ENCODE measurements at places on chromosomes 1 and 21.

DNA sequence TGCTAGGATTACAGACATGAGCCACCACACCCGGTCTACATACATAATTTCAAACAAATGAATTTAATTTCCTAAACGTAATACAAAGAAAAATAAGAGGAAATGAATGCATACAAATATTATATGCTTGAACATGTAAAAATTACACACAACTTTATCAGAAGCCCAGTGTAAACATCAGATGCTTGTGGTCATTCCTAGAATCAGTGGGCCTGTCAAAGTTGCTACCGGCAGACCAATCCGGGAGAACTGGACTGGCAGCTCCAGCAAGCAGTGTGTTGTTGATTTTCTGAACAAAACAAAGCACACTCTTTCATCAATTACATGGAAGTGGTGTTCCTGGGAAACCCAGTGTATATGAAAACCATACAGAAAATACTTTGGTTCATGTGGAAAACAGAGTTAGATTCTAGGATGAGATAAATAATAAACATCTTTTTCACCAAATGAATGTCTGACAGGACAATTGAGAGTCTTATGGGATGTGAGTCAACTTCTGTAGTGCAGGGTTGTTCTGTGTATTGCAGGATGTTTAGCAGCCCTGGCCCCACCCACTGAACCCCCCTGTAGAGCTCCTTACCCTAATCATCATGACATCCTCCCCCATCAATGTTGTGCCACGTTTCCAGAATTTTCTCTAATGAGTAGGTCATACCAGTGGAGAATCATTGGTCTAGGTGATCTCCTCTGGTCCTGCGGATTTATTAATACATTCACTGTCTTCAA, 33.8 kb downstream of the MFSD2A start:
- DNase-seq: no peak

- peak; percentile 26 for DNase-seq
These were observed 32.3 kb downstream of the TMEM63A start for GRCh38 chr1:225849925-225850324.

DNA sequence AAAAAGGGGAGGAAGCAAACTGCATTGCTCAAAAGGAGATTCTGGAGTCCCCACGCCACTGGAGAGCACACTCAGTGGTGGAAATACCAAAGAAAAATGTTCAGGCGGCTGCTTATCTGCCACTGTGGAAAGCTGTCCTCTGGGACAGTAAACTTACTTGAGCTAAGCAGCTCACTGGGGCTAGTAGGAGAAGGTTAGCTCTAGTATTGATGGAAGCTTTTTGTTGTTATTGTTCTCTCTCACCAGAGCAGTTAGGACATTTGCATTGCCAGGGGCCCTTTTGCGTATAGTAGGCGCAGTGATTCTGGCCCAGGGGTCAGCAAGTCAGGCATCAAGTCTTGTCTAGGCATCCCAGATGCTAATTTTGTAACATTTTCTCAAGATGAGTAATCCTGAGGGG, 15.6 kb downstream of the BACE2 start:
- DNase-seq: no peak

DNA sequence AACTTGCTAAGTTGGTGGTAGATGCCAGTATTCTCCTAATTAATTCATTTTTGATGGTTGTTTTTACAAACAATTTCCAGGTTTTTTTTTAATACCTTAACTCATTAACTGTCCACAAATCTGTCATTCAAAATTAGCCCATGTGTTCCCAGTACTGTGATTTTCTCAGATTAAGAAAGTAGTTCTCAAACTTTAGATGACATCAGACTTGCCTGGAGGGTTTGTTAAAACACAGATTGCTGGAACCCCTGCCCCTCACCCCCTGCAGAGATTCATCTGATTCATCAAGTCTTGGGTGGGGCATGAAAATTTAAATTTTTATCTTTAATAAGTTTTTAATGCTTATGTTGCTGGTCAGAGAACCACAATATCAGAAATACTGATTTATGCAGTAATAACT, 130.5 kb downstream of the BACH1 start:
- no peak for DNase-seq

GRCh38 chr21:38413958-38414548, 84.2 kb downstream of the ERG start:
- DNase-seq: no peak

DNA sequence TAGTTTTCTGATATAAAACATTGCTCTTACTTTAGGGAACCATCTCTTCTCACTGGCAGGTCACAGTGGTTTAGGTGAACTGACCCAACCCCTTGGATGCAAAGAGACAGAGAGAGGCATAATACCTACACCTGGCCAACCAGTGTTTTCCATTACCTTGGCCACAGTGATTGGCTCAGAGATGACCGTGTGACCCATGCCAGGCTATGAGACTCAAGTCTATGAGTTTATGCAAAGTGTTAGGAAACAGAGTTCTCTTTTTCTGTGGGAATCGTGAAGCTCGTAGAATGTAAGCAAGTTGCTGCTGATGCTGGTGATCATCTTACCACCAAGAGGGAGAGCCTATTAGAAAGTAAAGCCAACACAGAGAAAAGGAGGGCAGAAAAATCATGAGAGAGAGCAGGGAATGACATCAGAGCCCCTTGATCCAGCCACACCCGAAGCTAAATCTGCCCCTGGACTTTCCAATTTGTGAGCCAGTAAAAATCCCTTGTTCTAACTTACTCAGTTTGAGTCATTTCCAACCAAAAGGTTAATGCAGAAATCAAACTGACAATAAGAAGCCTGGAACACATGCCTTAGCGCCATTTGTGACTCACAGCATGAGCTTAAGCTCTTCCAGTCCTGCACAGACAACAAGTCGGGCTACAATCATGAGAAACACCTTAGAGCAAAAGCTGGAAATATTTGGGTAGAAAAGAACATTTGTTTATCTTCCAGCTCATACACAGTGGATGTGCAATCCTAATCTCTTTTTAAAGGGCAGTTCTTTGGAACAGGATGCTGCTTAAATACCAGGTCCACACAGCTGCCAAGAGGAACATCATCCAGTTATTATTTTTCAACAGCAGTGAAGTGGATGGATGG, 81.3 kb upstream of the KAZN start:
- DNase-seq: no peak

GRCh38 chr1:87329526-87330056, 911 bp downstream of the LMO4 start:
- no peak for DNase-seq

GRCh38 chr1:203379825-203380224, 28.9 kb upstream of the FMOD start:
- no peak for DNase-seq

DNA sequence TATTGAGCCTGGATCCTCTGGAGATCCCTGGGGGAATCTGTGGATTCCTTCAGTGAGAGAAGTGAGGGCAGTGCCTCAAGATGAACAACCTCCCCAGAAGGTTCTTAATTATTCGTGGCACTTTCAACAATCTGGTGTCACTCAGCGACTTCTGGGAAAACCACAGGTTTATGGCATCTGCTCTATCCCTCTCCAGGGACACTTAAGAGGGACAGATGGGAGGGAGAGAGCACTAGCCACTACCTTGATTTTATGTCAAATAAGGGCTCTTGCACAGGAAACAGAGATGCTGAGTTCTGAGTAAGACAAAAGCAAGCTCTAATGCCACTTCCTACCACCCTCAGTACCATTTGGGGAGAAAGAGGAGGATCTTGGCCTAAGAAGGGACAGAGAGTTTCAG, 21.2 kb upstream of the CHI3L1 start:
- DNase-seq: no peak

DNA sequence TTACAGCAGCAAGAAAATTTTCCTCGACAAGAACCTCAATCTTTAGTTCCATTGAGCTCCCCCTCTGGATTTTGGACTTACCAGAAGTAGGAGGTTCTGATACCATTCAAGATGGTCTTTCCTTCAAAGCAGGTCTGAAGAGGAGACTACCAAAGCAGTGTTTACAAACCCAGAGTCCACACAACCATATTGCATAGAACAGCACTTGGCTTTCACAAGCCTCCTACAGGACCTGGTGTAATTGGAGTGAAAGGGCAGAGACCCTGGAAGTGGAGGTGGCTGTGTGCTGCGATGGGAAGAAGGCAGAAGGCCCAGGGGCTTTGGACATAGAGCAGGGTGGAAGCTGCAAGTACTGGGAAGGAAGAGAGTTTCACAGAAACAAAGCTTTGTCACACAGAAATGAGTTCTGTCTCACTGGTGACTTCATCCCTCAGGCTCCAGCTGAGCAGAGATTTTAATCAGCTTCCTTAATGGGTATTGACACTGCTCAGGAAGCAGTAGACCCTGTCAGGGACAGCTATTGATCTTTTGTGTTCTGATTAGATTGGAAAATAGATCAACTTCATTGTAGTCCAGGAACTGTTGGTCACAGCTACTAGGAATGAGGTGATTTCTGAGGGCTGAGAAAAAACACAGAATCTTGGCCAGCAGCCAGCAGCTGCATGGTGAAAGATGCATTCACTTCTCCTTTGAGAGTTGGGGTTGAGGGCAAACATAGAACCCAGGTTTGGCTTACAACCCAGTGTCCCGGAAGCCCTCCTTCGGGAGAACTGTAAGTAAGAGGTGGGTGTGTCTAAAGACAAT, 124.0 kb downstream of the SYT2 start:
- DNase-seq: no peak

DNA sequence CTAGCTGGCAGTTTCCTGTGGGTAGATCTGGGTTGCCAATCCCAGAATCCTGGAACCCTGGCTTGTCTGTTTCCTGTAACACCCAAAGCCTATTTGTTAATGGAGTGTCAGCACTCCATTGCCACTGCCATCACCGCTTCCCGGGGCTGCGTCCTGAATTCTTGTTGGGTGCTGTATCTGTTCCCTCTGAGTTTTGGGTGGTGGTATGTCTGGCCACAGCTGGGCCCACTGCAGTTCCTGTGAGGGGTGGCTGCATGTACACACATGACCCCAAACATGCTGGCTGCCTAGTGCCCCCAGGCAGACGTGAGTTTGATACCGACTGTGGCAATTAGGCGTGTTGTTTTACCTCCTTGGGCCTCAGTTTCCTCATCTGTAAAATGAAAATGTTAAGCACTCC, 29.3 kb downstream of the NAV1 start:
- DNase-seq: no peak

DNA sequence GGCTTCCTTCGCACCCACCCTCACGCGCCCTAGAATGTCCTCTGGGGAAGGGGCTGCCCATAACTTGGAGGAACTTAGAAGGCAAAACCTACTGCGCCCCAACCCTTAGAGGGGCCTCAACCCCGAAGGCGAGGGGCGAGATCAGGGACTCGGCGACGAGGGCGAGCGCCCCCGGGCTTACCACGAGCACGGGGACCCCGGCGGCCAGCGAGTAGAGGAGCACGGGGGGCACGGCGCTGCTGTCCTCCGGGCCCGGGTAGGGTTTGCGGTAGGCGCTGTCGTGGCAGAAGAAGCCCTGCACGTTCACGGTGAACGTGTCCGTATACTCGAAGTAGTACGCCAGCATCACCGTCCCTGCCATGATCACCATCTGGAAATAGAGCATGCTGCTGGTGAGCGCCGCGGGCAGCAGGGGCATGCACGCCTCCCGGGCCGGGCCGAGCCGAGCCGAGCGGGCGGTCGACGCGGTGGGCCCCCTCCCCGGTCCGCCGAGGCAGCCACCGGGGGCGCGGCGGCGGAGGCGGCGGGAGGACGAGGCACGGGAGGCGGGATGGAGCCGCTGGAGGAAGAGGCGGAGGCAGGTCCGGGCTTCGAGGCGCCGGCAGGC, 304 bp downstream of the PLPPR5 start:
- no peak for DNase-seq

DNA sequence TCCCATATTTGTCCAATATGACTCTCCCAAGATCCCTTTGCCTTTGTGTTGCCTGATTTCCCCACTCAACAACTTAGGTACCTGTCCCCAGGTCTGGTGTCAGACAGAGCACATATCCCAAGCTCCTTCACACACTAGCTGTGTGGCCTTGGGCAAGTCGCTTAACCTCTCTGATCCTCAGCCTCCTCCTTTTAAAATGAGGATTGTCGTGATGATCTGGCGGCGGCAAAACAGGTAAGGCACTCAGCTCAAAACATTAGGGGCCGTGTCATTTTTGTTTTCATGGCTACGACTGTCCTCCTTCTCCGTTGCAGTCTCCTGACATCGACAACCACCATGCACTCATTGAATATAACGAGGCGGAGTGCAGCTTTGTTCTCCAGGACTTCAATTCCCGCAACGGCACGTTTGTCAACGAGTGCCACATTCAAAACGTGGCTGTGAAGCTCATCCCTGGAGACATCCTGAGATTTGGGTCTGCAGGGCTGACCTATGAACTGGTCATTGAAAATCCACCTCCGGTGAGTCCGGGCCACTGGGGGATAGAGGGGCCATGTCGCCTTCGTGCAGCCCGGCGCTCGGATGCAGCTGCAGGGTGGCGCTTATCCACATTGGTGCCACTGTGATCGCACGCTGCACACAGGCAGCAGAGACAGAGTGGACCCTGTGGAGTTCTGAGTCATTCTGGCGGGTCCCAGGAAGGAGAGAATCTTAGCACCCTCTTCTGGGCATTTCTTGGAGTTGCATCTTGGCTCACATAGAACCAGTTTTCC, 25.2 kb downstream of the FHAD1 start:
- no peak for DNase-seq

GRCh38 chr1:175784831-175785230, 41.4 kb upstream of the TNR start:
- DNase-seq: no peak

DNA sequence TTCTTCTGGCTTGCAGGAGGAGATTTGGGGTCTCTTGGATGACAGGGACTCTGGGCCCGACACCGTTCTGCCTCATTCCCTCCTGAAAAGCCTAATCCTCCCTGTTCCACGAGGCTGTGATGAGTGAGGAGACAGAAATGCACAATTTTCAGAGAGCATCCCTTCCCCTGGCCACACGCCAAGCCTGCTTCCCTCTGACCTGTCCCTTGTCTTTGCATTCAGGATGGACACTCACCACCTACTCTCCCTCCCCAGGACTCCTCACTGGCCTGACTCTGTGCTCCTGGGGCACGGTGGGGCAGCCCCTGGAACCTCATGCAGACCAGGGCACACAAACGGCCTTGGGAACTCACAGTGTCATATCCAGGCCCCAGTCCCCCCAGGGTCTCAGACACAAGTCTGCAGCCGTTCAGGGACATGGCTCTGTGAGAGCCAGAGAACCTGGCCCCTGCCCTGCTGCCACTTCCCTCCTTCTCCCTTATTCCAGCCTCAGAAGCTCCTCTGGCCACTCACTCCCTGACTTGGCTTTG, 3.5 kb upstream of the PRAMEF12 start:
- DNase-seq: no peak

DNA sequence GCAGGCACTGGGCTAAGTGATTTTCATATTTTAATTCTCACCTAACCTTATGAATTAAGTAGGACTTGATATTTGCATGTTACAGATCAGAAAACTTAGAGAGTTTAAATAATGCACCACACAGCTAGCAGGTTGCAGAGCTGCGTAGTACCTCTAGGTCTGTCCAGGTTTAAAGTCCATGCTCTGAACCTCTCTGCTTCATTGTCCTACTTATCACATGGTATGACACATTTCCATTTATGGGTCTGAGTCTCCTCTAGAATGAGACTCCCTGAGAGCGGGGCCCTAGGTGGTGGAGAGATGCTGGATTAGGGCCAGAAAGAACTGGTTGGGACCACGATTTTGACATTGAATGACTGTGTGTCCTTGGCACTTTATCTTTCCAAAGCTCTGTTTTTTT, 102.5 kb upstream of the USP24 start:
- no peak for DNase-seq
